ENCODE measurements at places on chromosomes 5 and 9.

DNA sequence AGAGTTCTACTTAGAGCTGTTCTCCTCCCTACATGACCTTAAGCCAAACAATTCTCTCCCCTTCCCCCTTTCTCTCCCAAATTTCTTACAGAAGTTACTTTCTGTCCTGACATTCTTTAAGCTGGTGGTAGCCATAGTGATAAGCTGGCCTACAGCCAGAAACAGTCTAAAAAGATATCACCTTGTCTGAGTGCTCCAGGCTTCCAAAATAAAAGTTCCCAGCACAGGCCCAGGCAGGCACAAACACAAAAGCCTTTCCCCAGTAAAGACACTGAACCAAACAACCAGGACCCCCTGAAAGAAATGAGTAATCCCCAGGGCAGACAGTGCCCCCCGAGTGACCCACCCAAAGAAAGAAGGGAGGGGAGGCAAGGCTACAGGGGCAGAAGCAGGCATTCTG is 19.2 kb downstream of the SIL1 start:
- no peak for DNase-seq

GRCh38 chr9:120478208-120478607 is 101.8 kb downstream of the CDK5RAP2 start:
- DNase-seq = no peak

- no peak for DNase-seq
Measured at GRCh38 chr9:8868632-8869031, 1069.1 kb upstream of the DMAC1 start.

DNA sequence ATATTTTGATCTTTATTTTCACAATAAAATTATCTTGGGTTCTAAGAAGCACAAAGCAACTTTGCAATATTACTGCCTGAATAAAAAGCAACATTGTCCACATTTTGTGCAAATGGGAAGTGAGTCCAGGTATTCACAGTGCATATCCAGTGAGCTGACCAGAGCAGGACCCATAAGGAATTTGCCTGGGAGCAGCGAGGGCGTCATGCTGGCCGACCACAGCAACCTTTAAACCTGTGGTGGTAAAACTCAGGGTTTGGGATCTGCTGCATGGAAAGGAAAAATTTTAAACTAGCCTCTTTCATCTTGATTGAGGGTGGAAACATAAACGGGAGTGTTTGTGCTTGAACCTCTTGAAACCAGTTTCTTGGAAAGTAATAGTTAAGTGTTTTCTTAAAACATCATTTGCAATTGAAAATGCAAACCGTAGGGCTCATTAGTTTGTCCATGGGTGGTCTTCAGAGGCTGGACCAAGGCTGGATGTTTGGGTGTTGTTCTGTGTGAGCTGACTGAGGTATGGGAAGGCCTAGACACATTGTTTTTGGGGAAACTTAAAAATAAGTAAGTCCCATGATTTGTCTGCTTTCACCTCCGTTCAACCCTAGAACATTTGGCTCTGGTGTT is 85.0 kb upstream of the ANKH start:
- no peak for DNase-seq
